RCC 7860 (cell line): ENCODE measurements at places on chromosomes 4 and X.

- no peak for DNase-seq
Measured at GRCh38 chr4:4941751-4942150, 77.5 kb downstream of the CYTL1 start.

GRCh38 chr4:124737619-124738018, 25.1 kb upstream of the ANKRD50 start:
- DNase-seq, result no peak

DNA sequence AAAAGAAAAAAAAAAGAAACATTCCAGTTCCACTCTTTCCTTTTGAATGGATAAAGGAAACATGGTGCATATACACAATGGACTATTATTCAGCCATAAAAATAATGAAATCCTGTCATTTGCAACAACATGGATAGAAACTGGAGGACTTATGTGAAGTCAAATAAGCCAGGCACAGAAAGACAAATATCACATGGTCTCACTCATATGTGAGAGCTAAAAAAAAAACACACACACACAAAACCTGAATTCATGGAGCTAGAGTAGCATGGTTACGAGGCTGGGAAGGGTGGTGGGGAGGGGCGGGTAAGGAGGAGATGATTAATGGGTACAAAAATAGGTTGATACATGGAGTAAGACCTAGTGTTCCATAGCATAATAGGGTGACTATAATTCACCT, 22.4 kb upstream of the SH3KBP1 start:
- DNase-seq, result no peak

- no peak for DNase-seq
Measured at GRCh38 chr4:35760807-35761206, 483.5 kb downstream of the ARAP2 start.

- DNase-seq, result no peak
Measured at GRCh38 chr4:172578712-172579111, 589.9 kb upstream of the GALNT7 start.

DNA sequence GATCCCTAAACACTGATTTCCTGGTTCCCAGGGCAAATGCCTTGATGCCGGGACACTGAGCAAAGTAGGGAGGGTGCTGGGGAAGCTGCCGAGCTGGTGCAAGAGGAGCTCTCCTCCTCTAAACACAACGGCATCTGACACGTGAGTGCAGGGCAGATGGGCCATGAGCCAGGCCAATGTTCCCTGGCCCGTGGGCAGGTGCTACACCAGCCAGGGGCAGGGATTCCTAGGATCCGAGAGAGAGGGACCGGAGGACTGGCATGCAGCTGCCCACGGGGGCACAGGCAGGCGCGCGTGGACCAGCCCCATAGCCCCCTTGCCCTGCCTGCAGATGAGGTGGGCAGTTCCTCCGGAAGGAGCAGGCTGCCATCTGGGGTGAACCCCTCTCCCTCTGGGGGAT, 66.8 kb upstream of the AFAP1 start:
- no peak for DNase-seq

GRCh38 chrX:140933016-140933415, 69.4 kb upstream of the SPANXB1 start:
- no peak for DNase-seq

GRCh38 chrX:95536661-95537060, 1148.0 kb upstream of the DIAPH2 start:
- no peak for DNase-seq

DNA sequence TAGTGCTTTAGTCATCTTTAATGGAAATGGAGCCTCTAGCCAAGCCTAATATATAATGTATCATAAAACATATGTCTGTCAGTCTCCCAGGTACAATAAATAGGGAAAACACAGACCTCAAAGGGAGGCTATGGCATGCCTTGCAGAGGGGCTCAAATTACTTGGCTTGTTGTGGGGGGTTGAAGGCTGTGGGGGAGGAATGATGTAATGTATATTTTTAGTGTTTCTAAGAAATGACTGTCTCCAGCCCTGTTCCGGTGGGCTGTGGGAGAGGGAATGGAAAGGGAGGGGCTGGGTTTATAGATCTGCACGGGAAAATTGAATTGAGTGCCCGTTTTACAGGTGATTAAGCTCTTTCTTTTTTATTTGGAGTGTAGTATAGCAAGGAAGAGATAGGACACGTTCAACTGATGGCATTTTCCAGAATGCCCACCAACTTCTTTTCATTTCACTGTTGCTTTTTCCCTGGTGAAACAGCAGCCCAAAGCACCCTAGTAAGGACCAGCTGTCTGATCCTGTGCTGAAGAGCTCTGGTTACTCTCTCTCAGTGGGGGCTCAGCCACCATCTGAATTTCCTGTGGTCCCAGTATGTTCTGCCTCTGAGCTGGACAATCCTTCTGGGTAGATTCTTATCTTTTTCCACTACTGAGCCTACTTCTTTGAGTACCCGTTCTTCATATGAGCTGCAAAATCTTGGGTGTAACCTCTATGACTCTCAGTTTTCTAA, 220.7 kb upstream of the CASK start:
- DNase-seq, result no peak

DNA sequence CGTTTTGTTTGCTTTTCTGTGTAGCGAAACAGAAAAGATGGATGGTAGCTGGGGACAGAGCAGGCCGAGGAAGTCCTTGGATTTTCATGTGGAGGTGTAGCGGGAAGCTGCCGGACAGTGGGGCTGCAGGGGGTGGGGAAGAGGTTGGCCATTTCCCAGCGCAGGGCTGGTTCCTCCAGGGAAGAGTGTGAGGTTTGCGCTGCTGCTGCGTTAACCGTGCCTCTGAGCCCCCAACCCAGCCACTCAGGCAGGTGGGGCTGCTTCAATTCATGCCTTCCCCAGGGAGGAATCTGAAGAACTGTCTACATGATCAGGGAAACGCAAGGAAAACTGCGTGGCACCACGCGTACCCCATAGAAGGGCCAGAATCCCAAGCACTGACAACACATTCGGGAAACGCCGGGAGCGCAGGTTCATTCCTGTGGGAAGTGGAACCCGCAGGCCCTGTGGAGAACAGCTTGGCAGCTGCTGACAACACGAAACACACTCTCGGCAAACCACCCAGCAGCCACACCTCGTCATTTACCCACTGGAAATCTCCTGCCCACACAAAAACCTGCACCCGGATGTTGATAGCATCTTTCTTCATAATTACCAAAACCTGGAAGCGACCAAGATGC, 57.7 kb downstream of the PCGF3 start:
- no peak for DNase-seq

- DNase-seq, result no peak
Measured at GRCh38 chr4:38364383-38364963, 299.5 kb upstream of the KLF3 start.

GRCh38 chr4:2255501-2256155, 6.3 kb downstream of the MXD4 start:
- no peak for DNase-seq

- DNase-seq, result no peak
Measured at GRCh38 chr4:84482564-84483563, 16.2 kb downstream of the NKX6-1 start.

DNA sequence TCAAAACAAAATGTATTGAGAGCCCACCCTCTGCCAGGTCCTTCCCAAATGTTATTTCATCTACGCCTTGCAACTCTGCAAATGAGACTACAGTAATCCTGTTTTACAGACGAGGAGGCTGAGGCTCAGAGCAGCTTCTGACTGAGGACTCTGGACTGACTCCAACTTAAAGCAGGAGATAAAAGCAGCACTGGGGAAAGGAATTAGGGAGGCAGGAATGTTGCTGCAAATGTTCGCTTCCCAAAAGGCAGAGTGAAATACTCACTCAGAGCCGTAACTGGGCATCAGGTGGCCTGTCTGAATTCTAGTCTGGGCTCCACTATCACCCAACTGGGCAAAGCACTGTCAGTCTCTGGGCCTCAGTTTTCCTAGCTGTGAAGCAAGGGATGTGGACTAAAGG, 94.7 kb upstream of the SRD5A3 start:
- DNase-seq, result no peak

- no peak for DNase-seq
Measured at GRCh38 chr4:76991161-76991660, 41.7 kb downstream of the SEPTIN11 start.

GRCh38 chrX:109863811-109864210, 130.8 kb upstream of the ACSL4 start:
- no peak for DNase-seq

DNA sequence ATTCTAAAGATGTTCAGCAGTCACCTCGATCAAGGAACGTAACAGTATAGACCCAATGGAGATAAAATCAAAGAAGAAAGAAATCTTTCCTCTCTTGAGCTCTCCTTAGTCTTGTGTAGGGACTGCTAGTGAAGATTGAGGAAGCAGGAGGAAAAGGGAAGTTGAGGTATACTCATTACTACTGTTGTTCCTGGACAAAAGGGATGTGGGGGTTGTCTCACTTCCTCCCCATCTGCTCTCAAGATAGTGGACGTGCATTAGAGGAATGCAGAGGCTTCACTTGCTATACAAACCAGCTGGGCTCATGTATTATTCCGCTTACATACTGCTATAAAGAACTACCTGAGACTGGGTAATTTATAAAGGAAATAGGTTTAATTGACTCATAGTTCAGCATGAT, 208.9 kb upstream of the ARHGEF9 start:
- DNase-seq, result no peak

DNA sequence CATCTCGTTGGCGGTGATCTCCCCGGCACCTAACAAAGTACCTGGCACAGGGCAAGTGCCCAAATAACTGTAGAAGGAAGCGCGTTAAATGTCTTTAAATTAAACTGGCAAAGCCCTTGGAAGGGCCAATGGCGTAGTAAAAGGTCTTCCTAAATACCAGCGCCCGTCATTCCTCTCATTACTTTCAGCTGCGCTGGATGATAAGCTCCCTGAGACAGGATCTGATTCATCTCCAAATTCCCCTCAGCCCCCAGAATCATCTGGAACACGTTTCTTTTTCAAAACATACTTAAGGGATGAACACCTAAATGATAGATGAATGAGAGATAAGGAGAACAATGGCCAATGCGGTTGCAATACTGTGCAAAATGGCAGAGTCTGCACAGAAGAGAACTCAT, 95.1 kb downstream of the AFAP1 start:
- peak; percentile 82 for DNase-seq

DNA sequence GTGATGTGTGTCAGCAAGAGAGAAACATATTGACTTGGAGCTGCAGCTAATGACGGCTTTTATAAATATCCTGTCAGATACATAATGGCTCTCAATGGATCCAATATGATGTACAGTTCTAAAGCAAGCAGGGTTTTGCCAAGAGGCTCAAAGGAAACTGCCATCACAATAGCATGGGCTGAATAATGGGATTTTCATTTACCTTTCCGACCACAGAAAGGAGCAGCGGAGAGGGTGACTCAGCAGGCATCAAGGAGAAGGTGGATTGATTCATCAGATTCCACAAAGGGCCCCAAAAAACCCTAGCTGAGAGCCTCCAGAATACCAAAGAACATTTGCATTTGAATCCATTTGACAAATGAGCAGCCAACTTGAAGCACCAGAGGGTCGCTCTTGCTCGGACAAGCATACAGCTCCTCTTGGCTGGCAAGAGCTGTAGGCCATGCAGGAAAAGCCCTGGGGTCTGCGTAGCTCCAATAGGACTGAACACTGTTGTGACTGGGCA, 355.7 kb upstream of the NOCT start:
- DNase-seq, result peak; percentile 58

- DNase-seq, result peak; percentile 37
Measured at GRCh38 chr4:20995610-20996009, 295.4 kb downstream of the PACRGL start.

- no peak for DNase-seq
Measured at GRCh38 chr4:87079967-87080366, 140.5 kb downstream of the KLHL8 start.

- no peak for DNase-seq
Measured at GRCh38 chrX:42378857-42379256, 399.1 kb downstream of the PPP1R2C start.

- DNase-seq, result no peak
Measured at GRCh38 chrX:50680990-50681389, 133.0 kb downstream of the SHROOM4 start.

DNA sequence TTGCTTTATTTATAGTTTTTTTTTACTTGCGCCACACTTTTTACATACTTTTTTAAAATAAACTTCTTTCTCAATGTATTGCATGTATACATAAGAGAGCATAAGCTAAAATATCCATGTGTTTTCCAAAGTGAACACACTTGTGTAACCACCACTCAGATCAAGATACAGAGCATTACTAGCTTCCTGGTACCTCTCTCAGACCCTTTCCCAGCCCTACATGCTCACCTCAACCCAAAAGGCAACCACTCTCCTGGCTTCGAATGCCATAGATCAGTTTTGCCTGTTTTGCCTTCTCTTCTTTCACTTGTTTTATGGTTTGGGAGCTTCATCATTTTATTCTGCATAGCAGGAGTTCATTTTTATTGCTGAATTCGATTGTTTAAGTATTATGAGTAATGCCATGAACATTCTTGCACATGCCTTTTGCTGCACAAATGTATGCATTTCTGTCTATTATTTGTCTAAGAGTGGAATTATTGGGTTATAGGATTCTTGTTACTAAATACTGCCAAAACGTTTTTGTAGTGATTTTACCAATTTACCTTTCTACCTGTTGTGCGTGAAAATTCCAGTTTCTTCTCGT, 45.9 kb upstream of the NUDT6 start:
- DNase-seq, result no peak

DNA sequence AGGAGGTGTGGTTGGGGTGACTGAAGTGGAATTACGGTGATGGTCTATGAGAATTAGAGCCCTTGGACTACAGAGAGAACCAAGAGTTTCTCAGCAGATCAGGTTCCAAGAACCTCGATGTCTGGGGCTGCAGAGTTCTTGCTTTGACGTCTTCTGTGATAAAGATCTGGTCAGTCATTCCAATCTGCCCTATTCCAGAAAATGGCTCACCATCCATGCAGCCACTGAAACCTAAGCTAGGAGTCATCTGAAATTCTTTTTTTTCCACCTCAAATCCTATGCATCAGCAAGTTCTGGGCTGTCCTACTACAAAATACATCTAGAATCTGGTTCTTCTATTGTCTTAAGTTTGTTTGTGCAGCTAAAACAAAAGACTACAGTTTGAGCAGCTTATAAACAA, 254.4 kb upstream of the PGRMC2 start:
- no peak for DNase-seq

DNA sequence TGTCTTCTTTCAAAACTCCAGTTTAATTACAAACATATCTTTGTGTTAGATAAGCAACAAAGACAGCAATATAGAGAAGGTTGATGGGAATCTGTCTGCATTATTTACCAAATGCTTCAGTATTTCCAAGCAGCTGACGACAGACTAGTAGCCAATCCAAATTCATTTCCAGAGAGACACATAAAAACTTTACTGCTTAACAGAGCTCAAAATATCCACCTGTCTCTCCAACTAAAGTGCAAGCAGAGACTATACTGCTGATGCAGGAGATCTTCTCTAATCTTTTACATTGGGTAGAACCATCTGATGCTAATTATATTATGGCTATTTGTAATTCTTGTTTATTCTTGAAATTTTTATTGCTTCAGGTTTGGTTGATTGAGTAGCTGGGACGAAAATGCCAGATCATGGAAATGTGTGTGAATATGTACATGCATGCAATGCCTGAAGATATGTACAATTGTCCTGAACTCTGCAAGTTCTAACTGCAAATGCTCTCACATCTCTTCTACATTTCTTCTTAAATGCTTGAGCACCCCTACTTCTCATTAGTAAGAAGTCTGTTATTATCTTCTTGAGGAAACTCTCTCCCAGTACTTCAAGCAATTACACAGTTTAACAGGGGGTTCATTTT, 200.0 kb downstream of the PDHA2 start:
- DNase-seq, result no peak
